ENCODE measurements at places on chromosomes 5 and 9.

GRCh38 chr5:83256091-83256780, 178.9 kb downstream of the XRCC4 start:
- no peak for DNase-seq

DNA sequence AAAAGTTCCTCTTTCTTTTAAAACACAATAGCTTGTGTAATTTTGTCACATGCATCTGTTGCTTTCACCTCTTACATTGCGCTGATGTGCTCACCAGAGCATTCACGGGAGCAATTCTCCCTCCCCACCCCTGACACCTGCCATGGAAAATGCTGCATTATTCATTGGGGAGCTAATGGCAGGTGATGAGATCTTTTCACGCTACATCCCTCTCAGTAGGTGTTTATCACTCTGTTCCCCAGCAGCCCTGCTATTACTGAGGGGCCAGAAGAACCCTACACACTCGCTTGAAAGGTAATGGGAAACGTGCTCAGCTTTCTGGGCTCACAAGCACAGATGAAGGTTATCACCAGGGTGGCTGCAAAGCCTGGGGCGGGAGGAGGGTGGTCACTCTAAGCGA, 398.0 kb downstream of the PSAT1 start:
- DNase-seq: no peak

DNA sequence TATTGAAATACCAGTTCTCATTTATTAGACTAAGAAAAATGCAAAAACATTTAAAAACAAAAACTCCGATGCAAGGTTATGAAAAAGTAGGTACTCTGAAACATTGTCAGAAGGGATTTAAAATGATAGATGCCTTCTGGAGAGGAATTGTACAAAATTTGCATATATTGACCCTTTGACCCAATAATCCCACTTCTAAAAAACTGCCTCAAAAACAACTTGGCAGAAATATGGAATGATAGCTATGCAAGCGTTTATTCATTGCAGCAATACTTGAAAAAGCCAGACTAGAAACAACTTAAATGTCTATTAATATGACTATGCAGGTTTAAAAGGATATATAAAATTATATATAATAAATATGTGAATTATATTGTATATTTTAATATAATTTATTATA, 118.4 kb downstream of the PLK2 start:
- no peak for DNase-seq

DNA sequence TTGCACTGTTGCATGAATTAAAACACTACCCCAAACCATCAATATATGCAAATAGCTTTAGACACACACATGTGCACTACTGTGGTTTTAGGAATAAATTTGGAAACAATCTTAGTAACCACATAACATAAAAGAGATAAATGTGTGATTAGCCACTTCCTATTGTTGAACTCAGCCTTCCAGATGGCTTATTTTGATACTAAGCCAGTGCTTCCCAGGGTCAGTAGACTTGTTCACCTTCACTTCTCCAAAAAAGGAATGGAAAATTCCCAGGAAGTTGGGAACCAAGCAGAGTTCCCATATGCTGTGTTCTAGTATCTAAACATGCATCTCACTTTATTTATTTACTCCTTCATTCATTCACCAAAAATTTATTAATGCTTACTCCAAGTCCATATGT, 47.8 kb downstream of the SVEP1 start:
- DNase-seq: no peak

GRCh38 chr5:175798626-175799025, 72.8 kb upstream of the CPLX2 start:
- DNase-seq: no peak
